ENCODE measurements at places on chromosomes 7 and 10. TPM values are rescaled to one million over a fixed set of nuclear protein-coding genes. Genes with fewer than 3 reads are reported as not detected.

TSPAN33 gene
- total RNA-seq, result 22.7 TPM

POU6F2 gene
- total RNA-seq, result not detected

CPA2 gene
- not detected for total RNA-seq

TMEM130 gene
- 0.60 TPM for total RNA-seq

REEP3 gene
- total RNA-seq, result 90.6 TPM

LRRC17 gene
- 2.6 TPM for total RNA-seq

IFIT1B gene
- total RNA-seq, result not detected

Data from renal cortical epithelial cell (primary cell).